ENCODE measurements at places on chromosomes 6 and 20.

DNA sequence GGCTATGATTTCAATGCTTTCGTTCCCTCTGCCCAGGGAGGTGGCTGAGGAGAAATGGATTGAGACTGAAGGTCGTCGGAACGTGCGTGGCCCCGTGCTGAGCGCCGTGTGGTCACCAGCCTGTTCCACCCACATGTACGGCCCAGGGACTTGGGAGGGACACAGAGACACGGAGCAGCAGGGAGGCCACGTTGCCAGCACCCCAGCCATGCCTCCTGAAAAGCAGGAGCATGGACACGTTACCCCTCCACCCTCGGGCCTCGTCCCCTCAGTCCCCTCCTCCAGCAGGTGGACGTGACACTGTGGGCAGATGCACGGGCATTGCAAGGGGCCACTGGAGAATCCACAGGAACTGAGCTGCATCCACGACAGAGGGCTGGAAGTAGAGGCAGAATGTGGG, 133.1 kb upstream of the CST7 start:
- no peak for DNase-seq

DNA sequence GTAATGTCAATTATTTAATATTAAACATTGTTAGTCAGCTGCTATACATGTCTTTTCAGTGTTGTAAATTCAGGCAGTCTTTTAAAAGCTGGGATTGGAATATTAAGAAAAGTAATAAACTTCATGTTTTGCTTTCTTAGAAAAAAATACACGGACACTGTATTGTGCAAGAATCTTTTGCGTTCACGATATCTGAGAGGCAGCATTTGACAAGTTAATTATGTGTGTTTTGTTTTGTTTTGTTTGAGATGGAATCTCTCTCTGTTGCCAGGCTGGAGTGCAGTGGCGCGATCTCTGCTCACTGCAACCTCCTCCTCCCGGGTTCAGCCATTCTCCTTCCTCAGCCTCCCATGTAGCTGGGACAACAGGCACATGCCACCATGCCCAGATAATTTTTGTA, 1661.3 kb downstream of the HACE1 start:
- no peak for DNase-seq

- no peak for DNase-seq
Measured at GRCh38 chr6:90643381-90643780, 56.5 kb upstream of the MAP3K7 start.

- no peak for DNase-seq
Measured at GRCh38 chr6:100203400-100203799, 209.4 kb upstream of the MCHR2 start.

GRCh38 chr6:50539447-50539846, 173.9 kb upstream of the TFAP2D start:
- no peak for DNase-seq

- no peak for DNase-seq
Measured at GRCh38 chr6:18431581-18431980, 44.4 kb downstream of the RNF144B start.

Measured in stimulated activated CD8-positive, alpha-beta memory T cell treated with anti-CD3 and anti-CD28 coated beads, Interleukin-4, amount 100 ng/mL, for 48 hours (primary cell).